HCT116 (cell line): ENCODE measurements at places on chromosomes 5 and 9. TPM values are rescaled to one million over a fixed set of nuclear protein-coding genes. Genes with fewer than 3 reads are reported as not detected.

GRCh38 chr5:155434267-155434666 is 420.7 kb downstream of the KIF4B start:
- DNase-seq, result no peak

DNA sequence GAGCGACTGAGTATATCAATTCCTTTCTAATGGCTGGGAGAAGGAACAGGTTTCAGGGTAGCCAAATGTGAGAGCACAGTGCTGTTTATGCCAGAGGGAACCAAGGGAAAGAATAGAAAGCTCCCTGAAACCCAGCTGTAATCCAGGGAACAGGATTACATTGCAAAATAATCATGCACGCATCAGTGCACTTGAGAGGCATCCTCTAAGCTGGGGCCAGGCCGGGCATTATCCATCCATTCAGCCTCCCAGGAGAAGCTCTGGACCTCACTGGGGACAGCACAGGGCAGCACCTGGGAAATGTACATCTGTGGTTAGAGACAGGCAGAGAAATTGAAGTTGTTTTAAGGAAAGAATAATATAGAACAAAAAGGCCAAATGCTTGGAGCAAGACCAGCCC is 72.7 kb downstream of the MTRR start:
- DNase-seq, result no peak

DNA sequence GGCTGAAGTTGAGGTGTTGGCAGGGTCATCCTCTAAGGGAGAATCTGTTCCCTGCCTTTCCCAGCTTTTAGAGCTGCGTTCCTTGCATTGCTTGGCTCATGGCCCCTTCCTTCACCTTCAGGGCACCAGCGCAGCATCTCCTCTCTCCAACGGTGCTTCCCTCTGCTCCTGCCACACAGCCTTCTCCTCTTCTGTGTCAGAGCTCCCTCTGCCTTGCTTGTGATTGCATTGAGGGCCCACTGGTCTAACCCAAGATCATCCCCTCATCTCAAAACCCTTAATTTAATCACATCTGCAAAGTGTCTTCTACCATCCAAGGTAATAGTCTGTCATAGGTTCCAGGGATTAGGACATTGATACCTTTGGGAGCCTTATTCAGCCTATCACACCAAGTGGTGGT is 205.7 kb upstream of the TBCA start:
- DNase-seq, result no peak

The SLC4A9 gene
- 0.49 TPM for total RNA-seq

GRCh38 chr9:98888801-98889421 is 54.8 kb upstream of the COL15A1 start:
- DNase-seq, result no peak

DNA sequence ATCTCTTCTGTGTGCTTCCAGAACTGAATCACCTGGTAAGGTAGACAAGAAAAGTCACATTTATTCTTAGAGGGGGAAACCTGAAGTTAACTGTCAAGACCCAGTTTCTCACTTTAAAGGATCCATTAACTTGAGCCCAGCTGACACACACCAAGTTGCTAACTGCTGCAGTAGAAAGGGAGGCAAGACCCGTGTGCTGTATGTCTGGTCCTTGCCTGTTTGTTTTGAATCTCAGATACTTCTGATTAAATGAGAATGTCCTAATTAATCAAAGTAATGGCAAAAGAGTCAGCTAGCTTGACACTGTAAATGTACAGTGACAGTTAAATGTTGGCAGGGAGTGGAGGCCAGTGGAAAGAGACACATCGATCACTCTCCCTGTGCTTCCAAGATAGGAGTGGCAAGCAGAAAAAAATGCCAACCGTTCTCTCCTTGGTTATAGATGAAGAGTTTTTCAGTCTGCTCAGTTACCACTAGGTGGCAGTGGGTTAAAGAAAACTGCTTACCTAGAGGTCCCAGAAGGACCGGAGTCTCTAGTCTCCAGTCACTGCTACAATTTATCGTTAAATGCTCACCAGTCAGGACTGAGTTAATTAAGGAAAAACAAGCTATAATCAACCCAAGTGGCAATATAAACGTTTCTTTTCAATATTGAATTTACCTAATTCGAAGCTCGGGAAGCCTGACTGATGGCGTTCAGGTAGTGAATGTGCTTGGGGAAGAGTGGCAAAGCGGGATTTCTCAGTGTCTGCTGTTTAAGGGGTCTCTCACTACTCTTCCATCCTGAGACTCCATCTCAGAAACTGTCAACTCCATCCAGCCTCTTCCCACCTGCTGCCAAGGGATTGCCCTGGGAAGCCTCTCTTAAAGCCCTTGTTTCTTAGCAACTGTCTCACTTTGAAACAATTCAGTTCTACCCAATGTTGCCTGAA is 18.4 kb downstream of the LSM11 start:
- peak; percentile 35 for DNase-seq

- no peak for DNase-seq
Measured at GRCh38 chr9:19787672-19788071, 1.2 kb downstream of the SLC24A2 start.

The EQTN gene
- total RNA-seq, result not detected

DNA sequence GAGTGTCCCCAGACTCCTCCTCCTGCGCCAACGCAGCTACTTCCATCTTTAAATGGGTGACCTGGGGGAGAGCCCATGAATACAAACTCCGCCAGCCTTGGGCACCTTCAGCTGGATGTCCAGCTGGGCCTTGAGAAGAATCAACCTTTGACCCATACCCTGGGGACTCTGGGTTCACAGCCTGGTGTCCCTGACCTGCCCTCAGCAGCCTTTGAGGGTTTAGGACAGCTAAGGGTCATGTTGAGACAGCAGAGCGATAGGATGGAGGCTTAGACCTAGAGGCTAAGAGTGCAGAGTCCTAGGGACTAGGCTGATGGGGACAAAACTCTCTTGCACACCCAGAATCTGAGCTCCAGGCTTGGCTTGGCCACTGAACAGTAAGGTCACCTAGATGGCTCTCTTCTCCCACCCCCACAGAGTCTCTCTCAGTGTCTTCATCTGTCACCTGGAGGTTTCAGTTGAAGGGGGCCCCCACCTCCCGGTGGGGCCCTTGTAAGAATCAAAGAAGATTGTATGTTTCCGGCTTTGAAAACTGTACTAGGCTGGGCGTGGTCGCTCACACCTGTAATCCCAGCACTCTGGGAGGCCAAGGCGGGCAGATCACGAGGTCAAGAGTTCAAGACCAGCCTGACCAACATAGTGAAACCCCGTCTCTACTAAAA is 6.7 kb upstream of the AQP3 start:
- no peak for DNase-seq

The DNAH5 gene
- 0.37 TPM for total RNA-seq

The ACOT12 gene
- total RNA-seq, result not detected

DNA sequence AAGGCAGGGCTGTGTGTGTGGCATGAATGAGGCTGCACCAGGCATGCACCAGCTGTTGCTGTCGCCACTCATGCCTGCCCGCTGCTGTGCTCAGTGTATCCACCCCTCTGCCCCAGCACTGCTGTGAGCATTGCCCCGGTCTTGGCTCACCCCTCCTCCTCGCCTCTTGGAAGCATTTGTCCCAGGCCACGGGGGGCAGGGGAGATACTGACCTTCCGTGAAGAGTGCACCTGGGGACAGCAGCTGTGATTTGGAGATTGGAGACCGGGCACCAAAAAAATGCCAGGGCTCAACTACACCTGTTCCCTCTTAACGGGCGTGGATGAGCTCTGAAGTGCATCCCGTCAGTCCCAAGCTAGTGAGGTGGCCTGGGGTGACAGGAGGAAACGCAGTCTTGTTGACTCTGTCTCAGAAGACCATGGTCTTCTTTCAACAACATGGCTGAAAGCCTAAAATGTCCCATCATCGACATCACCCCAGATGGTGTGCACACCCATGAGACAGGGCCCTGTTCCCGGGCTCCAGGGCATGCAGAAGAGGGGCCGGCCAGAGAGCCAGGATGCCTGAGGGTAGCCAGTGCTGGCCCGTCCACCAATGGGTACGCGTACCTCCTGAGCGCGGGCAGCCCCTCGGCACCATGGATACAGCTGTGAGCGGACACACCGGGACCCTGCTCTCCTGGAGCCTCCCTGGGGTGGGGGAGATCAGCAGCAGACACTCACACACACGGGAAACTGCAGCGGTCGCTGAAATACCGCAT is 115.8 kb downstream of the COL5A1 start:
- DNase-seq, result no peak

The STARD4 gene
- 44.3 TPM for total RNA-seq

The KCNN2 gene
- not detected for total RNA-seq
